ENCODE measurements at places on chromosomes 12 and 14.

DNA sequence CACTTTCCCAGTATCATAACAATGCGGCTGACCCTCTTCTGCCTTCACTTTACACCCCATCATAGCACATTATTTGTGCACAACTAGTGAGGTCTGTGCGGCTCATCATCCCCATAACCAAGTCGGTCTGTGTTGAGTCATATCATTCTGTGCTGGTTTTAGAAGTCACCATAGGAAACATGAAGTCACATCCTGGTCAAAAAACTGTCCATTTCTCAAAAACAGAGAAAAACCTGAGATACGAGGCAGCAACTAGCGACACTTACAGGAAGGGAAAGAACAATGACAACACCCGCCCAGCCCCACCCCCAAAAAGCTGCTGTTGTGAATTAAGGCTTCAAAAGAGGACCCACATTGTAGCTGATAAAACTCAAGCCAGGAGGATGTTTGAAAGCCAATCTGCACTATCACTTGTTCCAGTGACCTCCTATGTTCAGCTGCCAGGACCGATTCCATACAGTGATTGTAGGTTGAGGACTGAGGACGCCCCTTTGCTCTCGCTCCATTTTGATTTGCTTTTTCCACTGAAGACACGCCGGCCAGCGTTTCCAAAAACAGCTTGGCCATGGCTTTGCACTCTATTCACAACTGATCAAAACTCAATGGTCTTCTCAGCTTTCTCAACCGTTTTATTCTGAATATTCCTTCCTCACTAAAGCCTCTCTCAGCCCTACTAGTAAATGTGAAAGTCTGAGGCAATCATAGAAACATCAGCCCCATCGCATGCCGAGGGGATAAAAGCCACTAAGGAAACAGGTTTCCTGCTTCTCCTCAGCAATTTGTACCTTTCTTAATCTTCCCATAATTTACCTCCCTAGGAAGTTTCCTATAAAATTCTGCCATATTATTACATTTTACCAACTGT is 87.5 kb downstream of the DUSP16 start:
- no peak for DNase-seq

GRCh38 chr14:50377550-50378085 is 19.1 kb downstream of the CDKL1 start:
- DNase-seq: no peak

DNA sequence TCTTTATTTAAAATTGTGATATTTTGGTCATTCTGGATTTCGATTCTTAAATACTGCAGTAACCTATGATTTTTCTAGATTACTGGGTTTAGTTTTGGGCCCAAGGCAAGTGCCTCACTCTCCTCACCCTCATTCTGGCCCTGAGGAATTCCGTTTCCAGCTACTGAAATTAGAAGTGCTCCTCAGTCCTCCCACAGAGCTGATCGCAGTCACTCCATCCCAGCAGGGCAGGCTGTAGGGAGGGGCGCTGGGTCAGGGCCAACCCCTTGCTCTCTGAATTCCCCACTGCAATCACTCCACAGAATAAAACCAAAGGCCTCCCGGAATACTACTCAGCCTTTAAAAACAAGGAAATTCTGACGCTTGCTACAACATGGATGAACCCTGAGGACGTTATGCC is 66.5 kb upstream of the DIO3 start:
- DNase-seq: no peak

DNA sequence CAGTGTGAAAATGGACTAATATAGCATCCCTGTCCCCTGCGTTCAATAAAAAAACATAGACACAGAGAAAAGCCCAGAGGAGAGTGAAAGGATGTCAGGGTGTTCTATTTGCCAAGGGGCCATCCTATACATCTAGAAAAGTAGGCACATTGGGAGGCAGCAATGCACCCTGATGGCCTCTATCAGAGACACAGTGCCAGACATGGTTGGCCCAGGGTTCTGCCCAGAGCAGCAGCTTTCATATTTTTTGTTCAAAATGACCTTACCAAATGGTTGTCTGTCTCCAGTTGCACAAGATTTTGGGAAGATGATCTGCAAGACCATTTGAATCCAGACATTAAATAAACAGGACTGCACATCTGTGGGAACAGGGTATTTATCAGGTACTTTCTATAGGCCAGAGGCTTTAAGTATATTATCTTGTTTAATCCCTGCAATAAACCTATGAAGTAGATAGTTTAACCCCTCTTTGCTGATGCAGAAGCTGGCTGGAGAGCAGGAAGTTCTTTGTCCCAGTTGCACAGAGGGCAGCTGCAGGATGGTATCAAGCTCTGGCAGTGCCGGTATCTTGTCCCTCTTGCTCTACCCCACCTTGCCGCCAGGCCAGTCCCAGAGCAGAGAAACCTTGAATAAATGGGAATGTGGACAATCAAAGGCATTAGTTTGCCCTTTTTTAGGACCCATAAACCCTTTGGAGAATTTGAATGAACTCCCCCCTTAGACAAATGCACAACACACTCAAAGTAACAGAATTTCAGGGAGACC is 171.8 kb upstream of the PWP1 start:
- DNase-seq: no peak

- DNase-seq: no peak
These were observed 27.1 kb downstream of the VRK1 start for GRCh38 chr14:96824283-96824682.

GRCh38 chr12:12224240-12224940 is 42.5 kb downstream of the LRP6 start:
- no peak for DNase-seq

- no peak for DNase-seq
These were observed 214.4 kb downstream of the SPTSSA start for GRCh38 chr14:34247605-34248004.

- no peak for DNase-seq
These were observed 27.1 kb downstream of the CCDC92 start for GRCh38 chr12:123945287-123946151.

DNA sequence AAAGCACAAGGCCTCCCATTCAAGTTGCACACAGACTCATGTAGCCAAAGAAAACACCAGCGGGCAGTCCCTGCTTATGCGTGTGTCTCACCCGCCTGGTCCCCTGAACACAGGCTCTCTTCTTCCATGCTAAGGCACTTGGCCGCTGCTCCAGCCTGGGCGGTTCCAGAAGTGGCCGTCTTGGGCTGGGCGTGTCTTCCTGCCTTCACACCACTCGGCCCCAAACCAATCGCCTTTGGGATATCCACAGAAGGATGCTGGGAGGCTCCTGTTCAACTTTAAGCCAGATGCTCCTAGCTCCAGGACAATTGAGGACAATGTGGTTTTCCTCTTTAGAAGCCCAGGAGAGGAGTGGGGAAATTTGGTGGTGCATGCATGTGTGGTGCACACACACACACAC is 2.2 kb downstream of the SCARB1 start:
- peak; percentile 75 for DNase-seq

DNA sequence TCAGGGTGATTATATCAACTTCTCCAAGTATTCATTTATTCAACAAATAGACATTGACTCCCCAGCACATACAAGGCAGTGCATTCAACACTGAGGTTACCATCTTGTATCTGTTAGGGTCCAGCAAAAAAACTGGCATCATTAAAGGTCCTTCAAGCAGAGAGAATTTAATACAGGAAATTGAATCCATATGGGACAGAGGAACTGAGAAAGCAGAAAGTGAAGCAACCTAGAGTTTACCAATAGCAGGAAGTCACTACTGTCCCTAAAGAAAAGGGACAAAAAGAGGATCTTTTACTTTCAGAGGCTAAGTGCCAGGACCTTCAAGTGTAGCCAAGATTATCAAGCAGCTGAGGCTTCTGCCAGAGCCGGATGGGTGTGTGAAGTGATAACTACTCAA is 237.8 kb upstream of the TBX3 start:
- DNase-seq: no peak

DNA sequence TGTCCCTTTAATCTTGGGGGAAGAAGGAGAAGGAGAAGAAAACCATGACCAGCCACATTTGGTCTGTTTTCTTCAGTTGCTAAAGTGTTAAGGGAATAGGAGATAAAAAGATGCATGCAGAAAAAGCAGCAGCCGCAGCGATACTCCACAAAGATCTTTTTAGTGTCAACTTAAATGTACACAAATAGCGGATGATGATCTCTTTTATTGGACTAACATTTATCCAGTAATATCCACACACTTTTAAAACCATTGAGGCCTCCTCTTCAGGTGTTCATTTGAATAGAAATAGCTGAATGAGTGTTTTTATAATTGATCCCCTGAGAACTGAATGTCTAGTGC is 83.5 kb downstream of the PAPOLA start:
- DNase-seq: no peak

DNA sequence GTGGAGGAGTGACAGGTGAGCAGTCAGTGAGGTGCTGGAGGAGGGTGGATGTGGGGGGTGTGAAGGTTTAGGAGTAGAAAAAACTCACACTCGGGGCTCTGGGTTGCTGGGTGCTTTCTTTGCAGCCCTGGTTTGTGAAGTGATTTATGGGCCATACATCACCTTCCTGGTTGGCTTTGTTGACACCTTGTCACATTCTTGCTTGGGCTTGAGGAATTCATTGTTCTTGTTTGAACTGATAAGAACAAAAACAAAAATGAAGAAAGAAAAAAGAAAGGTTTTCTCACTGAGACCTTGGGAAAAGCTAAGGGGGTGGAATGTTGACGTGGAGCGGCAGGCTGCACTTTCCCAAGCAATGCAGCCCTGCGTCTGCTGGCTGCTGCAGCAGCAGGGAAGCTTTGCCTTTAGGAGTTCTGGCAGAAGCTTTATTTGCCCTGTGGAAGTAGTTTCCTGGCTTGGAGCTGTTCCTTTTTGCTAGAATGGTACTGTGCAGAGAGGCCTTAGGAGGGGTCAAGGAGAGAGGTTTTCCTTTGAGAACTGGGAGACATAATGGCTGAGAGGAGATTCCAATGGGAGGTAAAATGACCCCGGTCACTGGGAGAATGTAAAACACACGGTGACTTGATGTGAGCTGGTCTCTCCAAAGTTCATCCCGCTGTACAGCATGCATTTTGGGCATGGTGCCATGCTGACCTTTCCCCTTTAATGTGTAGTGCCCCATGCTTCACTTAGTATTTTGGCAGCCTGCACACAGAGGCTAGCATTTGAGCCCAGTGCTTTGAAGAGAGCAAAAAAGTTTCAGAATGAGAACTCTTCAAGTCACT is 52.8 kb downstream of the HMGA2 start:
- DNase-seq: no peak

DNA sequence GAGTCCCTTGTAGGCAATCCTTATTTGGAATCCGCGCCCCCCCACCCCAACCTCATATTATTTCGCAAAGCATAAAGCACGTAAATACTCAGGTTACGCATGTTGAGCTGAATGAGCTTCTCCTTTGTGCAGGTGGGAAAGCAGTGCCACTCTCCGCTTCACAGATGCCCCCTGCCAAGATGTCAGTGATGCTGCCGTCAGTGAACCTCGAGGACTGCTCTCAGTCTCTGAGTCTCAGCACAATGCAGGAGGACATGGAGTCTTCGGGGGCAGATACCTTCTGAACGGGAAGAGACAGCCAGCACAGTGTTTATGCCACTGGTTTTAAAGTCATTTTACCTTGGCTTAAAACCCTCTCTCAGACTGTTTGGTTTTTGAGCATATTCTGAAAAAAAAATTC is 90.1 kb upstream of the DACT1 start:
- DNase-seq: no peak

DNA sequence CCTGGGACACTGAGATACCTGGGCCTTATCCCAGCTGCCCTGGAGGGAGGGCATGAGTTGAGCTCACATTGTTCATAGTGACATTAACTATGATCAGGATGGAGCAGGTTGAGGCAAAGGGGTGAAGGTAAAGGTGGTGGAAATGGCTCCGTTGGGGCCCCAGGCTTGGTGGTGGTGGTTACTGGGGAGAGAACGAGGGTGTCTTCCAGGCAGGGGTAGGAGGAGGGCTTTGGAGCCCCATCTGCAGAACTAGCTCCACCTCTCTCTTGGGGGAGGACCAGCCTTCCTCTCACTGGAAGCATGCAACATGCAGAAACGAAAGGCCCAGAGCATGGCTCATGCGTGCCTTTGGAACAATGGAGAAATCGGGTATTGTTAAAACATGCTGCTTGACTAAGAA is 217.0 kb downstream of the SLC41A2 start:
- DNase-seq: no peak

DNA sequence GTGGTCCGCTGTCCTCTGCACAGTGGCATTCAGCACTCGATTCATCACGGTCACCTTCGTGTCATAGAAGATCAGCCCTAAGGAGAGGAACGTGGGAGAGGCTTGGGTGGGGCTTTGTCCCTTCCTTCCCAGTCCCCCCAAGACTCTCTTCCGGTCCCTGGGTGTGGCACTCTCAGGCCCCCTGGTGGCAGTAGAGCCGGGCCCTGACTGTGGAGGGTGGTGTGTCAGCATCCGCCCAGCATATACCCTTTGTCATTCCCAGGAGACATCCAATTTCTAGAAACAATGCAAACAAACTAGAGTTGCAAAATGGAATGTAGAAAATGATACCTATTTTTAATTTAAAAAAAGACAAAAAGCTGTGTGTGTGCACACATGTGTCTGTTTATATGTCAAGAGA is 45.0 kb downstream of the TRAFD1 start:
- DNase-seq: no peak

DNA sequence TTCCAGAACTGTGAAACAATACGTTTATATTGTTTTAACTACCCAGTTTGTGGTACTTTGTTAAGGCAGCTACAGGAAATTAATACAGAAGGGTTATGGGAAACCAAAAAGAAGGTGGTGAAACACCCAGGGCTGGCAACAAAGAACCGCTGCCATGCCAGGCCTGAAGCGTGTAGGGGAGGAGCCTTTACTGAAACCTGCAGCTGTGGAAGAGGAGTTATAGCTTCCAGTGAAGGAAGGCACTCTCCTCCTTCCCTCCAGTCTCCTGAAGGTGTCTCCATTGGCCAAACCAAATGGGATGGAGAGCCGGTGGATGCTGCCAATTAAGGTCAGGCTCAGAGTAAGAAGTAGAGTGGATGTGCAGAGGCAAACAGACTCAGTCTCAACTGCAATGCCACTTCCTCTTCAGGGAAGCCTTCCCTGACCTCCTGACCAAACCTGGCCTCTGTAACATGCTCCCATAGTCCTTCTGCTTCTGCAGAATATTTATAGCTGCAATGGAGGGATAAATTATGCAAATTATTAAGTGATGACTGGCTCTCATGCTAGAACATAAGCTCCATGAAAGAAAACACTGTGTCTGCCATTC is 168.3 kb downstream of the DAD1 start:
- DNase-seq: no peak

- no peak for DNase-seq
These were observed 37.6 kb upstream of the BICD1 start for GRCh38 chr12:32069071-32069470.

- DNase-seq: no peak
These were observed 5.6 kb upstream of the GUCY2C start for GRCh38 chr12:14701809-14702568.

- DNase-seq: no peak
These were observed 290.3 kb downstream of the NAV3 start for GRCh38 chr12:78120866-78121560.

GRCh38 chr12:45827974-45828373 is 98.5 kb downstream of the ARID2 start:
- no peak for DNase-seq
